MG63 (cell line): ENCODE measurements at places on chromosomes 1 and 21.

DNA sequence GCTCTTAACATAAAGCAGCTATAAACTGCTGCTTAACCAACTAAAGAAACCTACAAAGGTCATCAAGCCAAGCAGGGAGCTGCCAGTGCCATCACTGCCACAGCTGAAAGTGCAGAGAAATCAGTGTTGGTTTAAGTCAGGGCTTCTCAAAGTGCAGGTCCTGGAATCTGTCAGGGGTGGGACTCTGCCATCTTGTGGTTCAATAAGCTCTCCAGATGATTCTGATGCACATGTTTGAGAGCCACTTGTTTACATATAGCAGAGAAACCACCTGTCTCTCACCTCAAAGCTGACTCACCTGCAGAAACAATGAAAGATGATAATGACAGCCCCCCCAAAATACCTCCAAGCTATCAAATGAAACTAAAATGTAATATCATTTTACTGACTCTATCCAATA is 49.3 kb downstream of the SH3GLB1 start:
- DNase-seq: no peak

DNA sequence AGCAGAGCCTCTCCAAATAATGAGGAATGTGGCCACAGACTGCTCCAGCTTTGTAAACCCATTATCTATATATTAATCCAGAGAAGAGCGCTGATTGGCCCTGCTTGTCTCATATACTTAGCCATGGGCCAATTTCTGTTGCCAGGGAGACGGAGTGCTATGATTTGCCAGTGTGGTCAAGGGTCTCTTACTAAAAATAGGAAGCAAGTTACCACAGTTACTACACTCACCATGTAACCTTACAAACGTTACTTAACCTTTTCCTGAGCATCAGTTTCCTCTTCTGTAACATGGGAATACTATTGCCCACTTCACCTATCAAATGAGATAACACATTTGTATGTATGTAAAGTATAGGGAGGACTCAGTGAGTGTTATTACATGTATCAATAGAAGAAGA is 7.7 kb upstream of the S100A2 start:
- no peak for DNase-seq

GRCh38 chr1:197811769-197812168 is 36.5 kb upstream of the DENND1B start:
- DNase-seq: no peak

GRCh38 chr21:29091033-29091432 is 17.6 kb upstream of the CCT8 start:
- no peak for DNase-seq

- peak; percentile 23 for DNase-seq
These were observed 22.9 kb upstream of the DISC1 start for GRCh38 chr1:231603598-231604275.

GRCh38 chr1:32361674-32362473 is 411 bp downstream of the FAM229A start:
- no peak for DNase-seq

- DNase-seq: no peak
These were observed 6.5 kb downstream of the TMEM54 start for GRCh38 chr1:32894681-32895080.

GRCh38 chr1:20372676-20373075 is 82.0 kb downstream of the VWA5B1 start:
- DNase-seq: no peak

DNA sequence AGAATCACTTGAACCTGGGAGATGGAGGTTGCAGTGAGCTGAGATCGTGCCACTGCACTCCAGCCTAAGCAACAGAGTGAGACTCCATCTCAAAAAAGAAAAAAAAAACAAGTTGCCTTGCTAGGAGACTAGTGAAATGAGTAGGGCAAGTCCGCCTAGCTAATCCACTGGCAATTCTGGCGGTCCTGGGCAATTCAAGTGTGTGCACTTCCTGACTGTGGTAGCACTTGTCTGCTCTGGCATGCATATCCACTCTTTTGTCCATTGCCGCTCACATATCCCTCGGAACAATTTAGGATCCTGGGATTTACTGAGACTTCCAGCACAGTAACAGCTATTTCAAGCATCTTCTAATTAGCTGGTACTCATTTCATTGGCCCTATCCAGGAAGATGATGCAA is 426.3 kb upstream of the ADGRL2 start:
- no peak for DNase-seq

GRCh38 chr1:38451541-38451993 is 405.0 kb upstream of the POU3F1 start:
- DNase-seq: peak; percentile 53

- DNase-seq: no peak
These were observed 16.8 kb upstream of the DLGAP3 start for GRCh38 chr1:34946211-34946610.

GRCh38 chr1:184033711-184034167 is 3.8 kb downstream of the COLGALT2 start:
- DNase-seq: no peak

- DNase-seq: no peak
These were observed 78.1 kb downstream of the PCBP3 start for GRCh38 chr21:45721671-45722070.

DNA sequence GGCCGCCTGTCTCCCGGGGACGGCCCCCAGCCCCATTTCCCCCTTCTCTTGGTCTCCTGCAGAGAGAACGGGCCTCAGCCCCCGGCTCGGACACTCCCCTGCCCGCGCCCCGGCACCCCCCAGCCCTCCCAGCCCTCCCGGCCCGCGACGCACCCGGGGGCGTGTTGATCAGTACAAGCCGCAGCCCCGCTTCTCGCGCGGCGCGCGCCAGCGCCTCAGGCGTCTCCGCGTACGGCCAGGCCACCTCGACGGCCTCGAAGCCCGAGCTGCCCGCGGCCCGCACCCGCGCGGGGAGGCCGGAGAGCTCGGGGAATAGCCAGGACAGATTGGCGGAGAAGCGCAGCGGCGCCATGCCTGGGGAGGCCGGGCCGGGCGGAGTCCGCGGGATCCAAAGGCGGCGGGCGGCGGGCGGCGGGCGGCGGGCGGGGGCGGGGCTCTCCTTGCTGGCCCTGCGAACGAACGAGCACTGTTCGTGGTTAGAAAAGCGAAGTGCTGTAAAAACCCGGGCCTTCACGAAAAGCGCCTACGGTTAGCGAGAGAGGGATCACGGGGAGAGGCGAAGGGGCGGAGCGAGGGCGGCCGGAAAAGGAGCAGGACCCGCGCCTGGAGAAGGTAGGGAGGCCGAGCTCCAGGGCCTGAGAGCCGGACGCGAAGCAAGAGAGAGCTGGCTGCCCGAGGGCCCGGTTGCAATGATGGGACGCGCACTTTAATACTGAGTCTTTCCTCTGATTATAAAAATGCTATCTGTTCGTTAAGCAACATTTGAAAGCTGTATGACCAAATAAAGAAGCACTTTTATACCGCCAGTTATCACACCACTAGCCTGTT is at the start of gene HYI:
Gene HYI (minus strand): TSS at position 490 of the 828 bp plus-strand sequence. CDS start 138 bp downstream, at position 352.
- peak; percentile 73 for DNase-seq

DNA sequence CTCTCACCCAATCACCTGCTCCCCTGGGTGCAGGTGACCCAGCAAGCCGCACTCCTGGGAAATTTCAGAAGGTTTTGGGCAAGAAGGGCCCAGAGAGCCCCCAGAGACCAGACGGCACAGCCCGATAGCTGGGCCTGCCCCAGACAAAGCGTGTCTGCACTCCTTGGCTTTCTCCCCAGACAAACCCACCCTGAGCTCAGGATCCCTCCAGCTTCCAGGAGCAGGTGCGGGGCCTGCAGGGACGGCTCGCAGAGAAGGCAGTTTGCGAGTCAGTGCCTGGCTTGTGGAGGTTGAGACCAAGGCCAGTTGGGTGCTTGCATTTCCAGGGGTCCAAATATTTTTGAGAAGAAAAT is 6.7 kb downstream of the PDE9A start:
- no peak for DNase-seq

DNA sequence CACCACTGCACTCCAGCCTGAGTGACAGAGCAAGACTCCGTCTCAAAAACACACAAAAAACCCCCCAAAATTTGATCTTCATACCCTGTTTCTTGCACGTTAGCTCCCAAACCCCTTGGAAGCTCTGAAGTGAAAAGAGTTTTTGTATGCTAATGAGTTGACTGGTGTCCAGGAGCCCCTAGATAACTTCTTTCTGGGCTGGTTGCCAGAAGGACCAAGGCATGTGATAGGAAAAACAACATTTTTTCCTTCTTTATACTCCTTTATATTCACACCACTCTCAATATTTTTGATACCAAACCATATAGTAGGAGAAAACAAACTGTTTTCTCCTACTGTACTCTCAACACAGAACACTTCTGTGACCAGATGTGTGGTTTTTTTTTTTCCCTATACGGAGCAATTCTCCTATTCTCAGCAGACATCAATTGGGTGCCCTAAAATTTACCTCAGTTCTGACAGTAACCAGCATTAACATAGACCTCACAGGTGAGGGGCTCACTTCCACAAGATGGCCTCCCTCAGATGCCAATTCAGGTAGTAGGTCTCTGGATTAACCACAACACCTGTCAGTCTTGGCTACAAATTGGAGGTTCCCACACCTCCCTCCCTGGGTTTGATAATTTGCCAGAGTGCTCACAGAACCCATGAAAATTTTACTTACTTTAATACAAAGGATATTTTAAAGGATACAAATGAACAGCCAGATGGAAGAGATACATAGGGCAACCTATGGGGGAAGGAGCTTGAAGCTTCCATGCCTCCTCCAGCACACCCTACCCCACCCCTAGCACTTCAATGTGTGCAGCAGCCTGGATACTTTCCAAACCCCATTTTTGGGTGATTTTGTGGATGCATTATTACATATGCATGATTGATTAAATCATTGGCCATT is 25.6 kb downstream of the ZYG11B start:
- no peak for DNase-seq

DNA sequence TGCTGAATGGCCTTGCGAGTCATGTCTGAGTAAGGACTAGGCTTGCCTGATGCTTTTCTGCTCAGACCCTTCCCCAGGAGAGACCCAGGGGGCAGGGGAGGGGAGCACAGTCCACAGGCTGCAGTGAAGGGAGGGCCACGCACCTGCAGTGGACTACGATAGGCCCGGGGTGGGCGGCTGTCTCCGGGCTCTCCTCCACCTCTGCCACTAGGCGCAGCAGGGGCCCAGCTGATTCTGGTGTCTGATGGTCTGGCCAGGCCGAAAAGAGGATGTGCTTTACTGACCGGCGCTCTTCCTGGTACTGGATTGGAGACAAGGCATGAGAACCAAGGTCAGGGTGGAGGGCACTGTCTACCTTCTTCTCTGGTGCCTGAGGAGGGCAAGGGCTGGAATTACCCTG is 7.9 kb upstream of the ARL8A start:
- DNase-seq: no peak

GRCh38 chr1:2837316-2837715 is 35.8 kb upstream of the TTC34 start:
- DNase-seq: no peak

- DNase-seq: peak; percentile 56
These were observed 51.5 kb upstream of the GCLM start for GRCh38 chr1:93960641-93961147.

DNA sequence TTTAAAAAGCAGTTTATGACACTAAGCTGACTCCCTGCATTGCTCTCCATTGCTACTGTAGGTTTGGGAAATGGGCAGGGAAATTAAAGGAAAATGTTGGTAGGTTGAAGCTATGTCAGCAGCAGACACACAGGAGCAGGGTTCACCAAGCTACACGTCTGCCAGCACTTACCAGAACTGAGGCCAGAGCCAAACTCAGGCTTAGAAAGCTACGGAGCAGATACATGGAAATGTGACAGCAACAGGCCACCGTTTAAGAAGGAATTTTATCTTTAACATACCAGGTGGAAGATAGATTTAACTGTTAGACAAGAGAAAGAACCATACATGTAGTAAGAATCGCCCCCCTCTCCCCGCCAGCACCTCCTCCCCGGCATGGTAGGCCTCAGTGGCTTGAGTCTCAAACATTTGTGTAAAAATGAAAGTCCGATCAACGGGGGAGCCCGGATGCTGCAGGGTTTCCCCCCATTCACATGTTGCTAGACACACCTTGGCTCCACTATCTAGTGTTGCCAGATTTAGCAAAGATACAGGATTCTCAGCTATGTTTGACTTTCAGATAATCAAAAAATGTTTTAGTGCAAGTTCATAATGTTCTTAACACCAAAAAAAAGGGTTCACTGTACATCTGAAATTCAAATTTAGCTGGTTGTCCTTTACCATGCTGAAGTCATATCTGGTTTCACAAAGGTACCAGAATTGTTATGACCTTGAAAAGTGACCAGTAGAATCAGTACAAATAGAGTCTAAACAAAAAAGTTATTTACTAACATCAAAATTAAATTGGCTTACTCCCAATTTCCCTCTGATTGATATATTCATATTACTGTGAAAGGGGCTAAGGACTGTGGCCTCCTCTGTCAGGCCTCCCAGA is 6.7 kb downstream of the OR2T11 start:
- no peak for DNase-seq
